ENCODE measurements at places on chromosomes 12 and 14.

- H3K36me3 ChIP-seq: no peaks in the 10 kb centered on the region
- no peaks in the 10 kb centered on the region for H3K4me1 ChIP-seq
- H3K27me3 ChIP-seq: no peaks in the 10 kb centered on the region
- DNase-seq: peak; percentile 41
- H3K4me3 ChIP-seq: no peak overlapping the region
Measured at GRCh38 chr12:22215467-22216253, 118.8 kb downstream of the ST8SIA1 start.

DNA sequence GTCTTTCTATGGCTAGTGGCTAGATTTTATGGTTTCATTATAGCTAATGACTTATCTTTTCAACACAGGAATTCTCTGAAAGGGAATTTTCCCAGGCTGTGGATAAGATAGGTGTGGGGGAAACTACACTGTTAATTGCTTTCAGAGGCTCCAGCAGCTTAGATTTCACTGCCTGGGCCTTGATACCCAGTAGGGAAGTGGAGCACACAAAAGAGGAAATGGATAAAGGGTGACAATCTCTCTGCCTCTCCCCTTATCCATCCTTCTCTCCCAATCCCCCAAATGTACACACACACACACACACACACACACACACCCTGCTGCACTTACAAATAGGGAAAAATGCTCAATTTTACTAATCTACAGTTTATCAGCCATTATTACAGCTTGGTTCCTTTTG, 19.1 kb downstream of the SIX4 start:
- H3K36me3 ChIP-seq: no peaks in the 10 kb centered on the region
- DNase-seq: no peak
- H3K4me1 ChIP-seq: no peaks in the 10 kb centered on the region

DNA sequence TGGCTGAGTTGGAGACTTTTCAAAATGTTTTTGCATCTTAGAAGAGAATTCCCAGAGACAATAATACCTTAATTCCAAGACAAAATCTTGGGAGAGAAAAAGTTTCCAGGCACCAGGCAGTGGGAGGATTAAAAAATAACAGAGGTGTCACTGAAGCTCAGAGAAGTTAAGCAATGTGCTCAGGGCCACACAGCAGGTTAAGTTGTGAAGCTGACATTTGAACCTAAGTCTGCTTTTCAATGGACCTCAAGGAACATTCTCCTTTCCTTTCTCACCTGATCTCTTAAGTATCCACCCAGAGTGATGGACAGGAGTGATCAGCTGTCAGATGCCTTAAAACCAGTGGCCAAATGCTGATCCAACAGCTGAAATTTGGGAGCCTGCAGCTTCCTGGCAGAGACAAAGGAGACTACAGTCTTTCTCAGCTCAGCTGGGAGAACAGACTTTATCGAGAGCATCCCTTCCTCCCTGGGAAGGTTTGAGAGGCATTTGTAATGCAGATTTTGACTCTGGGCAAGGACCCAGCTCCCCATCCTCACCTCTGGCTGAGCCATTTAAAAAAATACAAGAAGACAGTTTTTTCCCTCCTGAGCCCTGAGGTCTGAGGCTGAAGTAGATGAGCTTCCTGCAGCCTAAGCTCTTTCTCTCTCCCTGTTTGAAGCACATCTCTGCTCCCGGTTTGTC, 174.9 kb upstream of the RPH3A start:
- no peak overlapping the region for H3K4me3 ChIP-seq
- no peaks in the 10 kb centered on the region for H3K36me3 ChIP-seq
- no peak overlapping the region for H3K27ac ChIP-seq
- H3K4me1 ChIP-seq: no peaks in the 10 kb centered on the region
- no peak for DNase-seq

DNA sequence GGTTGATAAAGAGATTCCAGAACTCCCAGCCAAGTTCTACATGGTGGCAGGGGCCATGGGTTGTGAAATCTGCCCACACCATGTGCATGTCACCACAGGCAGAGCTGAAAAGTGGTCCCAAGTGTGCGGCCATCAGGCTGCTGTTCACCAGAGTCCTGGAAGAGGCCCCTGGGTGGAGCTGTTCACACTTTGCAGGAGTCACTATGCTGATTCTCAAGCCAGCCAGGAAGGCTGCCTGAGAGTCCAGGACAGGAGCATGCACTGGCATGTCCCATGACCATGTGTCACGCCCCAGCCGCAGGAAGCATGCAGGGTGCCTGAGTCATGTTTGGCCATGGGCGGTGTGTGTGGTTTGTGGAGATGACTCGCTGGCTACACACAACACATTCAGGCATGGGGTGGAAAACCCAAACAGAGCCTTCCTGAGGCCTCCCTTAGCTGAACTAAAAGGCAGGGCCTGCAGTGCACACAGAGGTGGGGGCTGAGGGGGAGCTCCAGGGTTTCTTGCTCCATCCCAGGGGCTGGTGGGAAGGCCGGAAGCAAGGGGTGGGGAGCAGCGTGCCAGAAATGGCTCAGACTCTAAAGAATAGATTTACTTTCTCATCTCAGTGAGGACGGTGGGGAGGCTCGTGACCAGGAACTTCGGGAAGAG, 19.4 kb downstream of the ABCB9 start:
- H3K4me3 ChIP-seq: no peak overlapping the region
- H3K27me3 ChIP-seq: no peaks in the 10 kb centered on the region
- peak; percentile 100 for DNase-seq
- no peaks in the 10 kb centered on the region for H3K36me3 ChIP-seq
- peaks cover 30% of the 10 kb centered on the region for H3K4me1 ChIP-seq

GRCh38 chr12:31523306-31523705, 67.6 kb downstream of the DENND5B start:
- no peaks in the 10 kb centered on the region for H3K27me3 ChIP-seq
- peak; percentile 29 for DNase-seq
- H3K4me3 ChIP-seq: no peak overlapping the region
- peaks cover 10% of the 10 kb centered on the region for H3K4me1 ChIP-seq
- no peak overlapping the region for H3K27ac ChIP-seq

GRCh38 chr14:53601409-53601808, 355.2 kb downstream of the BMP4 start:
- H3K4me3 ChIP-seq: no peak overlapping the region
- no peaks in the 10 kb centered on the region for H3K36me3 ChIP-seq
- no peak for DNase-seq

DNA sequence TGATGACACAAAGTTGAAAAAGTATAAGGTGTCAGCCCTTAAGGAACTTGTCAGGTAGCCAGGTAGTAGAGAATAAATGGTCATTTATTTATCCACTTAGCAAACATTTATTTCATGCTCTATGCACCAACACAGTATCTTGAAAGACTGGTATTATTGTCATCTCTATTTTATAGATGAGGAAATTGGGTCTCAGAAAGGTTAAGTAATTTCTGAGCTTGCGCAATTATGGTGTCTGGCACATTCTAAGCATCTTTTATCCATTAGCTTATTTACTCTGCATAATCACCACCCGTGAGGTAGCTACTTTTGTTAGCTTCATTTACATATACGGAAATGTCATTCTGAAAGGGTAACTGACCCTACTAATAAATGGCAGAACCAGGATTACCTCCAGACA, 2.5 kb upstream of the UTP20 start:
- H3K27me3 ChIP-seq: no peaks in the 10 kb centered on the region
- no peaks in the 10 kb centered on the region for H3K4me1 ChIP-seq
- no peaks in the 10 kb centered on the region for H3K36me3 ChIP-seq
- no peak overlapping the region for H3K4me3 ChIP-seq
- H3K27ac ChIP-seq: no peak overlapping the region
- no peak for DNase-seq

GRCh38 chr12:65761301-65761700, 63.0 kb upstream of the HMGA2 start:
- H3K27ac ChIP-seq: no peak overlapping the region
- H3K4me3 ChIP-seq: no peak overlapping the region
- no peaks in the 10 kb centered on the region for H3K4me1 ChIP-seq
- DNase-seq: no peak
- no peaks in the 10 kb centered on the region for H3K36me3 ChIP-seq

- peak; percentile 66 for DNase-seq
- peak overlapping the region; percentile 69 for H3K27ac ChIP-seq
- H3K27me3 ChIP-seq: no peaks in the 10 kb centered on the region
- no peaks in the 10 kb centered on the region for H3K4me1 ChIP-seq
- H3K36me3 ChIP-seq: no peaks in the 10 kb centered on the region
- H3K4me3 ChIP-seq: peak overlapping the region; percentile 86
Measured at GRCh38 chr14:21476523-21476924, 235 bp downstream of the RAB2B start.

DNA sequence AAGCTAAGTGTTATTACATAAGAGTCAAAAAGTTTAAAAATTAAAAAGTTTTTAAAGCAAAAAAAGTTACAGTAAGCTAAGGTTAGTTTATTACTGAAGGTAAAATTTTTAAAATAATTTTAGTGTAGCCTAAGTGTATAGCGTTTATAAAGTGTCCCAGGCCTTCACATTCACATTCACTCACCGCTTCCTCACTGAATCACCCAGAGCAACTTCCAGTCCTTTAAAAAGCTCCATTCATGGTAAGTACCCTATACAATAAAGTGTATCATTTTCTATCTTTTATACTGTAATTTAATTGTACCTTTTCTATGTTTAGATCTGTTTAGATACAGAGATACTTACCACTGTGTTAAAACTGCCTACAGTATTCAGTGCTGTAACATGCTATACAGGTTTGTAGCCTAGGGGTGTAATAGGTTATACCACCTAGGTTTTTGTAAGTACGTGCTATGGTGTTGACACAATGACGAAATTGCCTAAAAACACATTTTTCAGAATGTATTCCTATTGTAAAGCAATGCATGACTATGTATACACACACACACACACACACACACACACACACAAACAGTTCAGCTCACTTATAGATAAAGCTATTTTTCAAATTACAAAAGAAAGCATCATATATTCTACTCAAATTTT, 3.7 kb downstream of the CLEC14A start:
- no peak overlapping the region for H3K4me3 ChIP-seq
- H3K27ac ChIP-seq: no peak overlapping the region
- no peaks in the 10 kb centered on the region for H3K27me3 ChIP-seq

GRCh38 chr14:35632676-35633075, 98.7 kb downstream of the INSM2 start:
- H3K27ac ChIP-seq: no peak overlapping the region
- H3K4me3 ChIP-seq: no peak overlapping the region
- DNase-seq: peak; percentile 36
- H3K36me3 ChIP-seq: no peaks in the 10 kb centered on the region
- H3K27me3 ChIP-seq: no peaks in the 10 kb centered on the region

DNA sequence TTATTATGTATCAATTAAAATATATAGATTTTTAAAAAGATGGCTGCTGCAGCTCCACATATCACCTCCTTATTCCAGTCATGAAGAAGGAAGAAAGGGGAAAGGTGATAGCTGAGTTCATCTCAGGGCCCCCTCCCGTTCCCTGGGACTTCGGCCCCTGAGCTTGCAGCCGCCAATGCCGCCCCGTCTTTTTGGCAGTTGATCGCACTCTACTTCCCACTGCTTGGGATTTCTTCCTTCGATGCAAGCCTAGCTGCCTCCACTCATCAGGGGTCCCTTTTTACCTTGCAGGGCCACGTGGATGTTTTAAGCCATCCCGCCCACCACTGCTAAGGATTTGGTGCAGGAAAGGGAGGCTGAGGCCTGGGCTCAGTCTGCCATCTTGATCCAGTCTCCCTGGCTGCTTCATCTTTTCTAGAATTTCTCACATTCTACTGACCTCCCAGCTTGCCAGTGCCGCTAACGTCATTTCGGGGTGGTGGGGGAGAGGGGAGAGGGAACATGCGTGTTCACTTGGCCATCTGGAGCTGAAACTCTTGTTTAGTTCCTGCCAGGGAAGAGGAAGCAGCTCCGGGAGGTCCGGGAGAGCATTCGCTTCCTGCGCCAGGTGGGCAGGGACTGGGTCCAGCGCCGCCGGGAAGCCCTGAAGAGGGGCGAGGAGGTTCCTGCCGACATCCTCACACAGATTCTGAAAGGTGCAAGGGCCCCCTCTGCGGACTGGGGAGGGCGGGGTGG, 31.3 kb downstream of the CYP46A1 start:
- no peak overlapping the region for H3K27ac ChIP-seq
- no peaks in the 10 kb centered on the region for H3K27me3 ChIP-seq
- H3K36me3 ChIP-seq: no peaks in the 10 kb centered on the region
- DNase-seq: no peak

GRCh38 chr14:35332517-35333263, 40.5 kb downstream of the PSMA6 start:
- H3K36me3 ChIP-seq: no peaks in the 10 kb centered on the region
- H3K4me3 ChIP-seq: no peak overlapping the region
- DNase-seq: peak; percentile 13

DNA sequence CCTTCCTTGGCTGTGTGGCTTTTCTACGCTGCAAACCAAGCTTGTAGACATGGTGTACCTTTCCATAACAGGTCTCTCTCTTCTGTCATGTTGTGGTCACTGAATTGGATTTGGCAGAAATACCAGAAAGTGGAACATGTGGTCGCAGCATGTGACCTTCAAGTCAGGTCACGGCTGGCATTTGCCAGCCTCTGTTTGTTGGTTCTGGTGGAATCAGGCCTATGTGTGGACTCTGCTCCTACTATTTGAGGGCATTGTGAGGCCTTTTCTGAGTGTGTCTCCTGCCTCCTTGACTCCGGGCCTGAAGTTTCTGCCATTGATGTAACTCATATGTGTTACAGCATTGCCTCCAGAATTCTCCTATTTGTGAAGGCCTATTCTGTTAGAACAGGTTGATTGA, 116.7 kb downstream of the CACNA1C start:
- DNase-seq: no peak
- no peaks in the 10 kb centered on the region for H3K36me3 ChIP-seq
- no peak overlapping the region for H3K27ac ChIP-seq
- H3K4me3 ChIP-seq: no peak overlapping the region
- peaks cover 6% of the 10 kb centered on the region for H3K4me1 ChIP-seq

GRCh38 chr12:98799822-98800221, 154.7 kb downstream of the APAF1 start:
- no peak overlapping the region for H3K27ac ChIP-seq
- no peaks in the 10 kb centered on the region for H3K36me3 ChIP-seq
- H3K4me1 ChIP-seq: no peaks in the 10 kb centered on the region

- H3K4me1 ChIP-seq: peaks cover 5% of the 10 kb centered on the region
- H3K27me3 ChIP-seq: no peaks in the 10 kb centered on the region
- peak; percentile 97 for DNase-seq
- no peak overlapping the region for H3K27ac ChIP-seq
Measured at GRCh38 chr14:72558721-72559120, 335.2 kb downstream of the DPF3 start.

DNA sequence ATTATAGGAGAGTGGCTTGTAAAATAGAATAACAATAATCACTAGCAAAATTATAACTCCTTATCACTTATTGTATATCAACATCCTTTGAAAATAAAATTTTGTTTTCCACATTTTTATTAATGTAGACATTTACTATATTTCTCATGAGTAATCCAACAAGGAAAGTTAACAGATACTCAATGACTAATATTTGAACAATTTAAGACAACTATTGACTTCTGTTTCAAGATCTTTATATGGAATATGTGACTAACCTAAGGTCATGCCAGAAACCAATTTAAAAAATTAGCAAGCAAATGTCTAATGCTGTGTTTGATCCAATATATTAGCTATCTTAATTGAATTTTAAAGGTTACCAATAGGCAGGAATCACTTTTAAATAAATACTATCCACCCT, 638.5 kb upstream of the FLRT2 start:
- no peak overlapping the region for H3K27ac ChIP-seq
- no peak for DNase-seq
- no peaks in the 10 kb centered on the region for H3K4me1 ChIP-seq
- H3K36me3 ChIP-seq: no peaks in the 10 kb centered on the region

GRCh38 chr12:1927751-1928351, 9.4 kb upstream of the CACNA2D4 start:
- peaks cover 15% of the 10 kb centered on the region for H3K27me3 ChIP-seq
- no peak for DNase-seq
- H3K27ac ChIP-seq: no peak overlapping the region
- no peaks in the 10 kb centered on the region for H3K36me3 ChIP-seq
- H3K4me3 ChIP-seq: no peak overlapping the region

- DNase-seq: no peak
- H3K27me3 ChIP-seq: no peaks in the 10 kb centered on the region
- H3K4me3 ChIP-seq: no peak overlapping the region
- H3K36me3 ChIP-seq: no peaks in the 10 kb centered on the region
Measured at GRCh38 chr14:75183225-75183624, 6.8 kb upstream of the TMED10 start.
